Hematopoietic multipotent progenitor cell (in vitro differentiated cells): ENCODE measurements at places on chromosomes 4 and X. TPM values are rescaled to one million over a fixed set of nuclear protein-coding genes. Genes with fewer than 3 reads are reported as not detected.

SLBP gene
- total RNA-seq: 39.0 TPM

DNA sequence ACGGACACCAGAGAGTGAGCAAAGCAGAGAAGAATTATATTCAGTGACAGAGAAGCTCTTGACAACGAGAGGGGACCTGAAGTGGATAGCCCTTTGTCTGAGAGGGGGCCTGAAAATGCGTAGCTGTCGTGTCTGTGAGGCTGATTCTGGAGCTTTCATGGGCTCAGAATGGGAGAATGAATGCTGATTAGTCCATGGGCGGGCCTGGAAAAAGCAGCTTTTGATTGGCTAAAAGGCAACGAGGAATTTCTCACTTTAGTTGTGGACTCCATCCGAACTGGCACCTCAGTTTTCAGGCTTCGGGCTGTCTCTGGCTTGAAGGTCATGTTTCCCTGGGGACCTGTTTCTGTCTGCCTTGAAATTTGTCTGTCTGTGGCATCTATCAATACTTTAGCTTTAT lies 487.1 kb downstream of the TECRL start:
- no peak for DNase-seq

DNA sequence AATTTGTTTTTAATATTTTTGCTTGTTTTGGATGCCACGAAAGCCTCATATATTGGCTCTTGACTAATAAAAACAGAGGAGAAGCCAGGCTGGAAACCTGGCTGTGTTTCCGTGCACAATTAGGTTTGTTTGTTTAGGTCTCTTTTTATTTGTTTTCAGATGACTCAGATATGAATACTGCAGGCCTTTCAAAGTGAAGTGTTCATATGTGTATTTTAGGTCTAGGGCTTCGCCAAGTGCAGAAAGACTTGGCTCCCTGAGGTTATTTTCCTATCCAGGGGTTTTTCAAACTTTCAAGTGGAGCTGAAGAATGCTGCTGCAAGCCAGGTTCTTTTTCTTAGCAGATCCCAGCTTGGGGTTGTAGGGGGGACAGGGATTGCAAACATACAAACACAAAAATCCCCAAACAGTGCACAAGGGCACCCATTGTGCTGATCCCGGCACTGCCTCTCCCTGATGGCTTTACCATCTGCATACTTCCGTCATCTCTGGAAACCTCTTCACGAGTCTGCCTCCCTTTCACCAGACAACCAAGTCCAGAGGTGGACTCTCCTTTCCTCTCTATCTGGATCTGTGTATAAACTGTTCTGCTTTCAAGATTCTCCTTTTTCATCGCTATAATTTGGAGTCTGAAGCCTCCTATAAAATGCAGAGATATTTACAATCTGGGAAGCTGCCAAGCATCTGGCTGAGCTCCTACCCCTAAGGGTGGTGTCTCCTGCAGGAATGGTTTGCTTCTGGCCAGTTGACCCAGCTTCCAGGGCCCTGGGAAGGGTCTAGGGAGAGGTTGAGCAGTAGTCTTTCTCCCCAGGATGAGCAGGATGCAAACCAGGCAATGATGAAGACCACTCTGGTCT lies 108.6 kb downstream of the SMIM20 start:
- DNase-seq: no peak

- DNase-seq: no peak
Observed at GRCh38 chrX:7083021-7083420, 64.5 kb upstream of the STS start.

- no peak for DNase-seq
Observed at GRCh38 chrX:137172317-137172948, 138.6 kb upstream of the GPR101 start.

FAM9C gene
- total RNA-seq: not detected

KANTR gene
- total RNA-seq: 40.1 TPM

DNA sequence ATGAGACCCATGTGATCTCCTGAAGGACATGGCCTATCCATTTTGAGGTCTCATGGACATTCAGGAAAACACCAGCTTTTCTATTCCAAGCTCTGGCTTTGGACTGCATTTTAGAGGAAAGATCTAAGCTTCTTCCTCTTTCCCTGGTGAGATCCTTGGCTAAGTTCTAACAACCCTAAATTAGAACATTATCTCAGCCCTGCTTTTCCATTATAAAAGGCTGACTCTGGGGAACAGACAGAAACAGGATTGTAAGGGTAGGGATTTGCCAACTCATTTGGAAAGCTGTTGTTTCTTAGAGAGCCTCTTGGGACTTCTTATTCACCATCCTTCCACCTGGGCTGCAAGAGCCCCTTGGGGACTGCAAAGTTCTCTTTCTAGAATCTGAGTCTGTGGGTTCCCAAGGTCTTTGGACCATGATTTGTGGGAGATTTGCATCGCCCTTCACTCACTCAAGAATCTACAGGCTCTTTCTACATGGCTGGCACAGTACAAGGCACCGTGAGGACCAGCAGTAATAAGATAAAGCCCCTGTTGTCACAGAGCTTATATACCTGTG lies 146.9 kb downstream of the FNIP2 start:
- no peak for DNase-seq

GRCh38 chr4:174245714-174246113 lies 37.8 kb downstream of the FBXO8 start:
- no peak for DNase-seq

DNA sequence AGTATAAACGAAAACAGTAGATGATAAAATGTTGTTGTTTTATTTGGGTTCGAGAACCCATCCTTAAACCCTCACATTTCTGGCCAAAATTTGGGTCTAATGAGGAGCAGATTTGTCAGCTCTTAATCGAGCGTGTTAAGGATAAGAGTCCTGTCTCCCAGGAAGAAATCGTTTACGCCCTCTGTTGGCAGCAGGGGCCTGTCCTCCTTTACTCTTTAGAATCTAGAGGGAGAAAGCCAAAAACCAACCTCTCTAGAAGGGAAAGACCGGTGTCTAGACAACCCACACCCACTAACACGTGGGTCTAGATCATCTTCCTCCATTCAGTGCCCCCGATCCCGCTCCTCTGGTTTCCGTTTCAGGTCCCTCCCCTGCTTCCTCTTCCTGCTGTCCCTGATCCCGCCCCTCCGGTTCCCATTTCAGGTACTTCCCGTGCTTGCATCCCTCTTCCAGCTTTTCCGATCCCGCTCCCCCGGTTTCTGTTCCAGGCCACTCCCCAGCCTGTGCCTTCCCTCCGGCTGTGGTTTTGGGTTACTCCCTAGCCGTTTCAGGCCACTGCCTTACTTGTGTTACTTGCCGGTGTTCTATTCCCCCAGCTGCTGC lies 339.1 kb downstream of the PAPSS1 start:
- no peak for DNase-seq

PDCL2 gene
- total RNA-seq: not detected

GRCh38 chr4:164803702-164804101 lies 49.8 kb downstream of the SMIM31 start:
- DNase-seq: no peak

GRCh38 chr4:156811286-156811685 lies 160.3 kb downstream of the PDGFC start:
- no peak for DNase-seq

DNA sequence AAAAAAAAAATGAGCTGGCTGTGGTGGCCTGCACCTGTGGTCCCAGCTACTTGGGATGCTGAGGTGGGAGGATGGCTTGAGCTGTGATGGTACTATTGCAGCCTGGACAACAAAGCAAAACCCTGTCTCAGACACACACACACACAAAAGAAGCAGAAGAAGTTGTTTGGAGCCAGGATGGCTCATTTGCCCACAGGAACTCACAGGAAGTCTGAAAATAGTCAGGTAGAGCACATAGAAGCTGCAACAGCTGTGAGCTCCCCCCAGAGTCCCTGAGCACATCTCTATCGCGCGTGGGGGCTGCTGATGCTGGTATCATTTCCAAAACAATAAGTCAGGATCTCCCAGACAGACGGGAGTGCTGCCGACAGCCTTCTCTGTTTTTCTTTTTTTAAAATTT lies 13.4 kb upstream of the DHRSX start:
- DNase-seq: no peak

RNF212 gene
- 1.1 TPM for total RNA-seq

GRCh38 chr4:73281982-73282381 lies 23.4 kb upstream of the ANKRD17 start:
- no peak for DNase-seq

- DNase-seq: no peak
Observed at GRCh38 chr4:138409670-138410069, 167.5 kb upstream of the SLC7A11 start.

DNA sequence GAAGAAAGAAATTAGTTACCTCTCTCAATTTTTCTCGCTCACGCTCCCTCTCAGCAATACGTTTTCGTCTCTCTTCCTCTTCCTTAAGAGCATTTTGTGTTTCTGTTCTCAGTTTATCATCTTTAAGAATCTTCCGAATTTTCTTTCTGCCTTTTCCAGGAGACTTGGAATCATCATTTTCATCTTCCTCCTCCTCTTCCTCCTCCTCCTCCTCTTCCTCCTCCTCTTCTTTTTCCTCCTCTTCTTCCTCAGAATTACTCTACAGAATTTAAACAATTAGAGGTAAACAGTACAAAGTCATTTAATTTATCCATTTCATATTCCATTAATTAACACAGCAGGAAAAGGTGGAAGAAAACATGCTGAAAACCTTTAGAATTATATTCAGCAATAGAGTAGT lies 133.9 kb downstream of the ATRX start:
- DNase-seq: no peak

KLKB1 gene
- total RNA-seq: under 0.01 TPM

DNA sequence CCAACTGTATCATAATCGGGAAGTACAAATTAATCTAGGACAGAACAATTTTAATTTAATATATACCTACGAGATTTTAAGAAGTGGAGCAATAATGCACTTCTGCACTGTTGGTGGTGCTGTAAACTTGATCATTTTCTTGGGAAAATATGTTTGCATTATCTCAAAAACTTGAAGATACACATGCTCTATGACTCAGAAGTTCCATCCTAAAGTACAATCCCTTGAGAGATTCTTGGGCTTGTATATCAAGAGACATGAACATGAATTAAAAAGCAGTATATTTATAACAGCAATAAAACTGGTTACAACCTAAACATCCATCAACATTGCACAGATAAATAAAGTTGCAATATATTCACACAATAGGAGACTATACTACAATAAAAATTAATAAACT lies 168.8 kb downstream of the CLCN4 start:
- DNase-seq: no peak

DNA sequence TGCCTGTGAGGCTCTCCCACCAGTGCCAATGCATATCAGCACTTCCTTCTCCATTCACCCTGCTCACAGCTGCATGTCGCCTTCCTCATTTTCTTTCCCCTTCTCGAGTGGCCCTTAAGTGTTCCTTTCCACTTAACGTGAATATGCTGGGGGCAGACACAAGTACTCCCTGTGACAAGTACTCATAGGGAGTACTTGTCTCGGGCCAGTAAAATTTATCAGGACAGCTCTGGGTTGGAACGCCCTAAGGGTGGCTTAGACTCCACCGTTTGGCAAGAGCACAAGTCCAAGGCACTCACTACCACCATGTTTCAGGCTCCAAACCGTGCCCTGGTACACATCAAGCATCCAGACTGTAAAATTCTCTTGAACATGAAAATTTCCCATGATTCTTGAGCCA lies 3.9 kb upstream of the LDOC1 start:
- no peak for DNase-seq

DNA sequence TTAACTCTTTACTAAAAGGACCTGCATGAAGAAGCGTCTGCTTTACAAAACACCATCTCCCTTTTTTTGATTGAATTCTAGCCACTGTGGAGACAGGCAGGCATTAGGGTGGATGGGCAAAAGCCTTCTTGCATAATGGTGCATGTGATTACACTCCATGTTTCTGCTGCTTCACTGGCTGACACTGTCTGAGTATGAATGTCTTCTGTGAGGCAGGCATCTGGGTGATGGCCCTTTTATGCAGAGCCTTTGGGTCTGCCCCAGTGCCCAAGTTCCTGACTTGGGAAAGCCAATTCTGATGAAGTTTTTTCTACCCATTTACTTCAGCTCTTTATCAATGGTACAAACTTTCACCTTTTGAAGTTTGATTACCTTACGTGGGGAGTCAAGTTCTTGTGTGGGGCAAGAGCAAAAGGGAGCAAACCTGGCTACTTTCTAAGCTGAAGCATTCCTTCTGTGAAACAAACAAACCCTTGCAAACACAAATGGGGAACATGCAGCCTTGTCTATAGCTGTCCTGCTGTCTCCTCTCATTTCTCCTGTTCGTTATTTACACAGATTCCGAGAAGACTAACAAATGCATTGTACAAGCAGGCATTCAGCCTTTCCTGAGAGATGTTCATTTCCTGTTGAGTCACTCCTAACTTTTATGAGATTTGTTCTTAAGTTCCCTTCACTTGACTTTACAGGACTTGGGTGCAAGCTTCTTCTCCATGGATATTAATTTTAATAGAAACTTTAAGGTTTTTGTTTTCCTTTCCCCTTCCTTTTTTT lies 301.9 kb downstream of the TLL1 start:
- no peak for DNase-seq

- no peak for DNase-seq
Observed at GRCh38 chr4:7347981-7348380, 86.7 kb downstream of the PSAPL1 start.

DNA sequence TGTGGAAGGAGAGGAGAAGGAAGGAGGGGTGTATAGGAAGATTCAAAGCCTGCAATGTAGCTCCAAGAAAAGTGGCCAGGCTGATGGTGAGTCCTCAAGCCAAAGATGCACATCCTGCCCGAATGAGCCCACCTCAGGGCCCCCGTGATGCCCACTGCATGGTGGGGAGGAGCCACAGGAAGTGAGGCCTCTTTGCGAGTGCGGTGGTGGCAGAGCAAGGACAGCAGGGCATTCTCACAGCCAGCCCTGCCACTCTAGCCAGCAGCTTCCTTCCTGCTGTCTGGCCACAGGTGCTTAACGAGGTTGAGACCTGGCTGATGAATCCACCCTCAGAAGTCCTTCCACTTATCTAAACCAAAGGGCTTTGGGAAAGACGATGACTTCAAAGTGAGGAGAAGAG lies 55.8 kb downstream of the BCOR start:
- DNase-seq: no peak

DNA sequence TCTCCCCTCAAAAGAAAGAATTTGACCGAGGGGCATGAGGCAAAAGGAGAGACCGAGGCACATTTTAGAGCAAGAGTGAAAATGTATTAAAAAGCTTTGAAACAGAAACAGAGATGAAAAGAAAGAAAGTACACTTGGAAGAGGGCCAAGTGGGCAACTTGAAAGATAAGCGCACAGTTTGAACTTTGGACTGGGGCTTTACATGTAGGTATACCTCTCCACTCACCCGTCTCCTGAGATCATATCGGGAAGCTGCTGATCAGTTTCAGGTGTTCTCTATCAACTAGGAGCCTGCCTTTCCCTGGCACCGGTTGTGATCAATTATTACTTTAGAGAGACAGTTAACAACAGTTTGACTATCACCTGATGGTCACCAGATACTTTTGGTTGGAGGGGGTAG lies 2666.5 kb downstream of the ARAP2 start:
- DNase-seq: no peak

DNA sequence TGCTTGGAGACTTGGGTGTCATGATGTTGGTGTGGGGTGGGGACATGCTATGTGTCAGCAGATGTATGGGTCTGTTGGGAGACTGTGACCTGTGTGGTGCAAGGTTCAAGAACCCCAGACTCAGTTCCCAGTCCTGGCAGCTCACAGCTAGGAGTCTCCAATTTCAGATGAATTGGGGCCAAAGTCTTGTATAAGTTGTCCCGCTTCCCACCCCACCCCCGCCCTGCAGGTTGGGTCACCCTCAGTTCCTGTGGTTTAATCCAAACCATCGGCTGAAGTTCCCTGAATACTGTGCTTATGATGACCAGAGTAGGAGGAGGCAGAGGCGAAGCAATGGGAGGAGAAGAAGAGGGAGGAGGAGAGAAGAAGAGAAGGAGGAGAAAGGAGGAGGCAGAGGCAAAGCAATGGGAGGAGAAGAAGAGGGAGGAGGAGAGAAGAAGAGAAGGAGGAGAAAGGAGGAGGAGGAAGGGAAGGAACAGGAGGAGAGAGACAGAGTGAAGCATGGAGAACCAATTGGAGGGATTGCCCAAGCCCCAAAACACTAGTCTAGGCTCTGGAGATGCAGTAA lies 112.6 kb downstream of the EFNB1 start:
- DNase-seq: no peak
